ENCODE measurements at places on chromosomes 2 and 18. TPM values are rescaled to one million over a fixed set of nuclear protein-coding genes. Genes with fewer than 3 reads are reported as not detected.

DNA sequence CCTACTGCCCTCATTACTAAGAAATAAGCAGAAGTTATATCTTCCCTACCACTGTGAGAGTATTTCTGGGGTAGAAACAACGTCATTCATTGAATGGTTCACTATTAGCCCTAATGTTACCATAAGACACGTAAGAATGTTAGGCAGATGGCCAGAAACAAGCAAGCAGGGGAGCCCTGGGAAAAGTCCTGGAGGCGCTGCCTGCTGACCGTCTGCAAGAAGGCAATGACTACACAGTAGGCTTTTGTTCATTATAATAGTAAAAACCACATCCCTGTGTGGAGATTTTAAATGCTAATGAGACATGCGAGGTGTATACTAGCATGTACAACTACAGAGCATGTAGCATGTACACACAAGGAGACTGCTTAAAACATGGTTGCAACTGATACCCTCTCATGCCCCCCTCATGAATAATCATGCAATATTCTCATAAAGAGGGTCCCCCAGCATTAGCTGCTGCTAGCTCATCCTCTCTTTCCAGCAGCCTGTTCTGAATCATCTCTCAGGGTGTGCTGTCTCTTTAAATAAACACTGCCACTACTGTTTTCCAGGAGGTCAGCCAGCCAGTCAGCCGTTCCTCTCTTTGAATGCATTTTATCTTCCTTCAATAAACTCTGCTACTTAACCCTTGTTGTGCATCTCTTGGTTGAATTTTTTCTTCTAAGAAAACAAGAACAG is 23.6 kb downstream of the SUCLG1 start:
- no peak for DNase-seq

The CEBPZOS gene
- 13.7 TPM for total RNA-seq

The CD207 gene
- total RNA-seq = not detected

GRCh38 chr2:182416191-182416590 is 10.6 kb downstream of the PDE1A start:
- DNase-seq = no peak

GRCh38 chr2:165655661-165656060 is 138.4 kb downstream of the GALNT3 start:
- DNase-seq = no peak

The REEP1 gene
- total RNA-seq = 22.7 TPM

DNA sequence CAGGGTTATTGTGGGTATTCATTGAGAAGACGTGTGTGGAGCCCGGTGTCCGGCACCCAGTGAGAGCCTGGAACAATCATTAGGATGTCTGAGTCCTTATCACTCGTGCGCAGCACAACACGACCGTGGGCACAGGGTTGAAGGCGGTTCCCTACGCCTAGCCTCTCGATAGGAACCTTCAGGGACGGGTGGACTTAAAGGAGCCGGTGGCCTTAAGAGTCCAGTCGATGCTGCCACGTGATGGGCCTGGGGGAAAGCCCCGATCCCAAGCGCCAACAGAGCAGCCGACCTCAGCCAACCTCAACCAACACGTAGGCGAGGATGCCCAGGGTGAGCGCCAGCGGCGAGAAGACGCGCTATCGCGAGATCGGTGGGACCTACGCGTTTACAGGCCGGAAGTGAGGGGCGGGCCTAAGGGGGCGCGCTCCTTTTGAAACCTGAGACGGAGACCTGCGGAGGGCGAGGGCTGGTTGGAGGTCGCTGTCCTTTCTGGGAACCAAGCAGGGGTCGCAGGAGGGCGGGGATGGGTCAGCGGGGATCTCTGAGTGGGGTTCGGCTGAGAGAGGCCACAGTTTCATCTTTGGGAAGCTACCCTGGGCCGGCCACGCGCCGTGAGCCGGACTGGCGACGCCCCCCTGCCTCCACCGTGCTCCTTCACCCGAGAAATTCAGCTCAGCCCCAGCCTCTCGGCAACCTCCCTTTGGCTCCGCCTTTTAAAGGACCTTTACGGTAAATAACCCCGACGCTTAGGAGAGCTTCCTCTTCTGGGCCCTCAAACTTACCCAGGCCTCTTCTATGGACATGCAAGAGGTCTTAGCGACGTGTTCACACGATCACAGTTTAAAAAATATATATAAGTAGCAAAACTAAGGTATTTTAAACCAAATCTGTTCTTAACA is 28.3 kb downstream of the WNT10A start:
- DNase-seq = peak; percentile 71

The GATA6 gene
- total RNA-seq = 92.8 TPM

GRCh38 chr18:14086458-14087231 is 45.6 kb downstream of the ZNF519 start:
- no peak for DNase-seq

GRCh38 chr18:33014060-33014796 is 241.4 kb upstream of the KLHL14 start:
- no peak for DNase-seq

GRCh38 chr2:108616318-108616717 is 82.0 kb downstream of the LIMS1 start:
- no peak for DNase-seq

- no peak for DNase-seq
Measured at GRCh38 chr2:191638802-191639172, 39.1 kb upstream of the NABP1 start.

The ERFE gene
- 1.3 TPM for total RNA-seq

The PSTPIP2 gene
- 11.9 TPM for total RNA-seq

The PRSS56 gene
- not detected for total RNA-seq

- no peak for DNase-seq
Measured at GRCh38 chr2:216909541-216910210, 49.8 kb upstream of the TNP1 start.

- DNase-seq = no peak
Measured at GRCh38 chr2:16117791-16118610, 177.7 kb downstream of the MYCN start.

DNA sequence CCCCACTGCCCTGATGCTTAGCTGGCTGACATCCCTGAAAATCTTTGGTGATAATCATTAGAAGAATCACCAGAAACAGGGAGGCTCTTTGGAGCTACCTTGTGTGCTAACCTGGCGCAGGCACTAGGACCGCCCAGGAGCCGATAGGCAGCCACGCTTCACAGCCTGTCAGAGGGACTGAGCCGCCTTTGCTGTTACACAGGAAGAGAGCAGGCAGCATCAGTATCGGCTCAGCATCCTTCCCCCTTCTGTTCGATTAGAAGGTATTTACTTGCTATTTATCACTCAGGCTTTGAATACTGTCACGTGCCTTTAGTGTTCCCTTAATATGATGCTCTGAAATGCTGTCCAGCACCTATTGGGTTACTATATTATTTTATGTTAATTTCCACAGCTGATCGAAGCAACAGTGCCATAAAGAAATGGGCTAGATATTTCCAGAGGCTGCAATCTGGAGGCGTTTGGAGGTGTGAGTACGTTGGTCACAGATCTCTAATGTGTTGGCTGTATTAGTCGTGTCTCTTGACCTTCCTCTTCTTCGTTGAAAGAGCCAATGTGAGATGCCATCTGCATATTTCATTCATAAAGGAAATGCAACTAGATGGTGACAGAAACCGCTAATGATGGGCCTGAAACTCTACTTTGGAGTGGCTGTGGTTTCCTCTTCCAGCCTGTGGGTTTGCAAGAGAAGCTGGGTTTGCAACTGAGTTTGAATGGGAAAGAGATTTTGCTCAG is 110.4 kb upstream of the RAB27B start:
- DNase-seq = no peak

DNA sequence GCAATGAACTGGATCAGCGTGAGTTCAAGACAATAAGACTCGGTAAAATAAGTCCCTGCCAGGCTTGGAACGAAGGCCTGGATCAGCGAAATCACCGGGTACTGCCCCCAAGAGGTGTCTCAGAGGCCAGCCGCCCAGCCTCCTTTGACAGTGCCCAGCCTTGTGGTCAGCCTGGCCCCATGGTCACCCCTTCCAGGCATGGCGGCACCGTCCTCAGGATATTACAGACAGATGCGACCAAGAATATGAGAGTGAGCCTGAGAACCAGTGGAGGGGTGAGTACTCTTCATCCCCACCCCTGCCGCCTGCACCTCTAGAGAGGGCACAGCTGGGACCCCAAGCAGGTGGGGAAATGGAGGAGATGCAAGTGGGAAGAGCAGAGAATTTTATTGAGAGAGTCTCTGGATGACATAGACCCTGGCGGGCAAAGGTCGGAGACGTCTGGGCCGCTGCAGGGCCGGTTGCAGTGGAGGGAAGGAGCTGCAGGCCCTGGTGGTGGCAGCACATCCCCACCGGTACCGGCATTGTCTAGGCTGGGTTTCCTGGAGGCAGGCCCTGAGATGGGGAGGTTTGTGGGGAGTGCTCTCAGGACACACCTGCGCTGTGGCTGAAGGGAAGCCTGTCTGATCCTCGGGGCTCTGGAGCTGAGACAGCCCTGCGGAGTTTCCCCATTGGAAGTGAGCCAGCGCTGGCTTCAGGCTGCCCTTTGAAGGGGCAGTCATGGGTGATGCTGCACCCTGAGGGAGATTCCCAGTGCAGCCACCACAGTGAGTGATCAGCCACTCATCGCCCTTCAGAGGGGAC is 190.0 kb downstream of the SEPTIN10 start:
- no peak for DNase-seq

GRCh38 chr2:9782197-9782719 is 61.0 kb upstream of the TAF1B start:
- no peak for DNase-seq

DNA sequence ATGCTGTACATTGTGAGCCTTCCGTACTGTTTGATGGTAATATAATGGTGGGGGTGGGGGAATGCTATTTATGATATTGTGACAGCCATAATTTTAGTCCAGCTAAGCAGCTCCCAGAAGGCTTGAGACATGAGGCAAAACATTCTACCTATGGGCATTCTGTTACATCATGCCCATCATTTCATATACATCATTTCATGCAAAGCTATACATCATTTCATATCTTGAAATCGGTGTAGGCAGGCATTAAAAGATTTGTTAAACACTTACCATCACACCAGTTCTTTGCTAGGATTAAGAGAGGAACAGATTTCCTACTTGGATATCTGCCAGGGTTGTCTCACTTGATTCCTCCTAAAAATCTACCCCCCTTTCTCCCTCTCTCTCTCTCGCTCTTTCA is 84.5 kb downstream of the COL5A2 start:
- no peak for DNase-seq

Data from thoracic aorta (tissue), 2 donors.